ENCODE measurements at places on chromosomes 11 and 22.
A peak's percentile ranks its signal among the peaks of the same experiment; 100 is the strongest.

DNA sequence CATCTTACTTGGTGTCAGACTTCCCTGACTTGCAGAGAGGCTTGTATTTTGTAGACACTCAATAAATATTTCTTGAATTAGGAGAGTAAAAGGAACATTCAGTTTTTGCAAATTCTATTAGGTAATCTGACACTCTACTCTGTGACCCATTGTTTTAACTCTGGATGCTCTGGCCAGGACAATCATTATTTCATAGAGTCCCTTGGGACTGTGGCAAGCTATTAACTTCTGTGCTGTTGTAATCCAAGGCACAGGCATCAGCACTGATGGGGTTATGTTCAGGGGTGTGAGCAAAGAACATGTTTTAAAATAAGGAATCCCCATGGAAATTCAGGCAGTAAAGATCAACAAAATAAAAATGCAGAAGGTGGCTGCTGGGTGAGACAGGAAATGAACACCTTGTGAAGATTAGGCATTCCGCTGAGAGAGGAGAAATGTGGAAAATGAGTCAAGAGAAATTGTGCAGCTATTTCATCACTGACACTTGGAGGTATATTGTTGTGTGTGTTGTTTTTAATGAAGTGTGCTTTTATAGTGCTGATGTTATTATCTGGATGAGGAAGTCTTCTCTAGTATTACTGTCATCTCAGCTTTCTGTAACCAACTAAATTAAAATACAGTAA, 175.2 kb downstream of the WNT11 start:
- DNase-seq: no peak

- no peak for DNase-seq
These were observed 110.2 kb downstream of the ST3GAL4 start for GRCh38 chr11:126465573-126466188.

- DNase-seq: no peak
These were observed 21.4 kb upstream of the CDON start for GRCh38 chr11:126083829-126084607.

DNA sequence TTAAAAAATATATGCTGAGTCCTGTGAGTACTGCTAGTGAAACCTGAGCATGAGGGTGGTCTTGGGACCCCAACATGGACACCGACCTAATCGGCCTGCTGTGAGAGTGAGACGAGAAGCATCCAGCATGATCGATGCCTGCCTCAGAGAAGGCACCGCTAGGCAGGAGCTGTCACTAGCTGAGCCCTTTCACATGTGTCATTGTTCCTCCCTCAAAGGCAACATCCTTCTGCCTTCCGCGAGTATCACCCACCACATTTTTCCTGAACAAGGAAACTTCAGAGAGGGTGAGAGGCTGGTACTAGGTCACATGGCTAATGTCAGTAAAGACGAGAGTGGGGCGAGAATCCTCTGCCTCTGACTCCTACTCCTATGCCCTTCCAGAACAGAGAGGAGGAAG, 35.6 kb downstream of the AP1B1 start:
- no peak for DNase-seq

DNA sequence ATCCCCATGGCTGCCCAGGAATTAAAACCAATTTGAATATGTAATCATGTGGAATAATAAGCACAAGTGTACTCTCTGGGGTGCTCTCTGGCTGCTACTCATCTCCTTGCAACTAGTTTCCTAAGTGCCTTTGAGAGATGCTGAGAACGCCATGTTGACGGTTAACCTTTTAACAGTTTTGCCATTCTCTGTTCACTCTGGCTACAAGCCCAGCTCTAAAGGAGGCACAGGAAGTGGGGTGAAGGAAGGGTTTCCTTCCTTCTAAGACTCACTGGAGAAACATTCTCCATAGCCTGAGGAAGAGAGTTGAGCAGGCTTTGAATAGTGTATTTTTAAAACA, 122.0 kb upstream of the ZC3H12C start:
- DNase-seq: peak; percentile 78

DNA sequence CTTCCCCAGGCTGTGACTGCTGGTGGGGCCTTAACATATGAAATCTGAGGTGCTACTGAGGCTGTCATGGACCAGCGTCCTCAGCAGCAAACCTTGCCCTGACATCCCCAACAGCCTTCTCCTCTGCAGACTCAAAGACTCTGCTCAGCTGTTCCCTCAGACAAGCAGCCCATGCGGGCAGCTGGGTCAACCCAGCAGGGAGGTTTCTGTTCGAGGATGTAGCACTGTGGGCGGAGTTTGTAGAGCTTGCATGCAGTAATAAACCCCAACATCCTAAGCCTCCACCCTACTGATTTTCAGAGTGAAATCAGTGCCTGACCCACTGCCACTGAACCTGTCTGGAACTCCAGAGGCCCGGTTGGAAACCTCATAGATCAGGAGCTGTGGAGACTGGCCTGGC, 88.8 kb upstream of the XKR3 start:
- DNase-seq: no peak

DNA sequence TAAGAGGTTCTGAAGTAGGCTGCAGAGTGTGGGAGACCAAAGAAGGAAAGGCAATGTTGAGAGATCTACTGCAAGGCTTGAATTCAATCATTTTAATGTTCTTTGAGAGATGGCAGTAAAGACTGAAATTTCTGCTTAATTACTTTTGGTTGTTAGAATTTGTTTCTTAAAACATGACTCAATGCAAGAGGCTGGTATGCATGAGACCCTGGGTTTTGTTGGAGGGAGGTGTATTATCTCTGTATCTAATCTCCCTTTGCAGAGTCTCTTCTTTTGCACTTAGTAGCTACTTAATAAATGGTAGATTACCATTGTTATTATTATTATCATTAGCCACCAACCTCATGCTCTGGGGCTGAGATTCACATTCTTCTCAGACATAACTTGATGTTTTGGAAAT, 87.4 kb upstream of the DRD2 start:
- DNase-seq: no peak

DNA sequence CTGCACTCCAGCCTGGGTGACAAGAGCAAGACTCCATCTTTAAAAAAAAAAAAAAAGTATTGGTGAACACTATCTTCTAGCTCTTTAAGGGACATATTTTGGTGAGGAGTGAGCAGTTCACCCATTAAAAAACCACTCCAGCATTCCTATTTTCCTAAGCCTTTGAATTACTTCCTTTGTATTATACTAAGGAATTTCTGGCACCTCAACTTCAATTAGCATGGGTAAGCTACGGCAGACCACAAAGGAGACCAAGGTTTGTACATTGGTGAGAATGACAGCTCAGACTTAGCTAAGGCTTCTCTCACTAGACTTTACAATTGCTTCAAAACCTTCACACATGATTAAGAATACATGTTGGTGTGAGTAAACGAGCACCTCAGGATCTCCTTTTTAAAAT, 57.0 kb upstream of the BIRC3 start:
- no peak for DNase-seq

GRCh38 chr11:31628111-31628510, 118.5 kb downstream of the ELP4 start:
- no peak for DNase-seq

- no peak for DNase-seq
These were observed 844 bp downstream of the APOL6 start for GRCh38 chr22:35649026-35649553.

GRCh38 chr11:86940122-86940777, 14.9 kb downstream of the FZD4 start:
- no peak for DNase-seq

DNA sequence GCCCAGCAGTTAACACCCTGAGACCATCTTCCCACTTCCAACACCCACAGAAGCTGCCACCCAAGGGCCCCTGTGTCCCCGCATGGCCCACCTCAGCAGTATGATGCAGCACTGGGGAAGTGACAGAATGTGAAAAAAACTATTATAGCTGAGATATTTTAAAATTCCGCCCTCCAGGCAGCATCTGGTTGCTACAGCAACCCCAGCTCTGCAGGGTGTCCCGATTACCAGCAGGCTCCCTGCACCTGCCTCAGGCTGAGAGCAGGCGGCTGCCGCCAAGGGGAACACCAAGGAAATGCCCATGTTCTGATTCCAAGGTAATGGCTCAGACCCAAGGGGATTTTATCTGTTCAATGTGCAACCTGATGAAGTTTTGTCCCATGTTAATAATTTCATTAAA, 10.5 kb upstream of the TMEM121B start:
- DNase-seq: no peak

GRCh38 chr11:107598225-107599139, 7.5 kb downstream of the ELMOD1 start:
- no peak for DNase-seq

DNA sequence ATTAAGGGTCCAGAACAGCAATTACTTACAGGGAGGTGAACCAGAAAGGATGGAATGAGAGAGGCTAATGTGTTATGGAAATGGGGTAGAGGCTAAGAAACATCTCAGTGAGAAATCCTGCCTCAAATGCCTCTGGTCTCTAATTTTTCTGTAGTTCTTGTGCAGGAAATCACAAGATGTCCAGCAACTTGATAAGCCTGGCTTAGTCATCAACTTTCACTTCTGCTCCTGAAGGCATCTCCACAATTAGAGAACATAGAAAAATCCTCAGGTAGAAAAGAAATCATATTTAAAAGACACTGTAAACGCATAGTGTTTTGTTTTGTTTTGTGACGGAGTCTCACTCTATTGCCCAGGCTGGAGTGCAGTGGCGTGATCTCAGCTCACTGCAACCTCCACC, 18.7 kb downstream of the MRGPRX4 start:
- no peak for DNase-seq

GRCh38 chr22:36386900-36387708, 663 bp downstream of the MYH9 start:
- DNase-seq: no peak
